ENCODE measurements at places on chromosomes 16 and 17. TPM values are rescaled to one million over a fixed set of nuclear protein-coding genes. Genes with fewer than 3 reads are reported as not detected.

DNA sequence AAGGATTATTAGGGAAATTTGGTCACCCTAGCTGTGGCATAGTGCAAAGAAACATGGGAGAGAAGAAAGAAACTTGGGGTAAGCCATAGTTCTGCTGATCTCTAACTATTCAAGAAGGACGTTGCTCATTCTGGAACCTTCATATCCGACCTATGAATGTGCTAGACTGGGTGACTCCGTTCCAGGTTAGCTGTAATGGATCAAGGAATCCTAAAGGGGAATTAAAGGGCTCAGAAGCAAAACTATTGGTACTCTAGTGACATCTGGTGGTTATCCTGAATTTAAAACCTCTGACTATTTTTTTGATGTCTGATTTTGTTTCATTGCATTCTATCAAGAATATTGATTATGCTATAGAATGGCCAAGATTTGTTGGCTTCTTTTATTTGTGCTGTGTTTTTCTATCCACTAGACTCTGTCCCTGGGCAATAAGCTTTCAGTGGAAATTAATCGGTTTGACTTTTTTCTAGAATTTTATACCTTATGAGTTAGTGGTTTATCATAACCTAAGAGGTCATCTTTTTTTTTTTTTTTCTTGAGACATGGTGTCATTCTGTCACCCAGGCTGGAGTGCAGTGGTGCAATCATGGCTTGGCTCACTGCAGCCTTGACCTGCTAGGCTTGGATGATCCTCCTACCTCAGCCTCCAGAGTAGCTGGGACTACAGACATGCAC, 19.5 kb downstream of the PCTP start:
- DNase-seq: no peak

- DNase-seq: no peak
Observed at GRCh38 chr16:66487580-66488275, 60.6 kb downstream of the BEAN1 start.

DNA sequence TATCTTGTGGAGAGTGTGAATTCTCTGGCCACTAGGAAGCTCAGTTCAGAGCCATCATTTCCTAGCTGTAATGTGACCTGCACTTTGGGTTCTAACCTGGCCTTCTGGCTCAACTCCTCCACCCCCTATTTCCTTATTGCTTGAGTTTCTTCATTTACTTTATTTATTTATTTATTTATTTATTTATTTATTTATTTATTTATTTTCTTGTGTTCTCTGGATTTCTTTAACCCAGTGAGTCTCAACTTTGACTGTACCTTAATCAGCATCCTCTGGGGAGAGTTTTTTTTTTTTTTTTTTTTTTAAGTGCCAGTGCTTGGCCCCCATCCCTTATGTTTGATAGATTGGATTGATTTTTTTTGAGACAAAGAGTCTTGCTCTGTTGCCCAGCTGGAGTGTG, 18.1 kb downstream of the EPN2 start:
- DNase-seq: no peak

DNA sequence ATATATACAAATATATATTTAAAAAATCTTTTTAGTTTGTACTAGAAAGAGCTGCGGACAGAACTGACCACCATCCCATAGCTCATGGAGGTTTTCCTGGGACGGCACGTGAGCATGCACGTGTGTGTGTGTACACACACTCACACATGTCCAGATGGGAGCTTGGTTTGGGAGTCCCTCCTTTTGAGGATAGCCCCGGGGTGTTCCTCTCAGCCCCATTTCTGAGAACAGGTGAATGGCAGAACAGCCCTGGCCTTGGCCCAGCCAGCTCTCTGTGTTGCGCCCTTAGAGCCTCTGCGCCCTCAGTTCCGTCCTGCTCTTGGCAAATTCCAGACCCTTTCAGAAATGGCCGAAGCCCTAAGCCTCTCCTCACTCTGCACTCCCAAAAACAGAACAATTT, 70.1 kb downstream of the AMFR start:
- DNase-seq: peak; percentile 62

EXOC7 gene
- total RNA-seq: 138 TPM

- no peak for DNase-seq
Observed at GRCh38 chr17:4534928-4535666, 20.1 kb downstream of the MYBBP1A start.

All from aorta (tissue), 5 donors.